ENCODE measurements at places on chromosomes 4 and X.

DNA sequence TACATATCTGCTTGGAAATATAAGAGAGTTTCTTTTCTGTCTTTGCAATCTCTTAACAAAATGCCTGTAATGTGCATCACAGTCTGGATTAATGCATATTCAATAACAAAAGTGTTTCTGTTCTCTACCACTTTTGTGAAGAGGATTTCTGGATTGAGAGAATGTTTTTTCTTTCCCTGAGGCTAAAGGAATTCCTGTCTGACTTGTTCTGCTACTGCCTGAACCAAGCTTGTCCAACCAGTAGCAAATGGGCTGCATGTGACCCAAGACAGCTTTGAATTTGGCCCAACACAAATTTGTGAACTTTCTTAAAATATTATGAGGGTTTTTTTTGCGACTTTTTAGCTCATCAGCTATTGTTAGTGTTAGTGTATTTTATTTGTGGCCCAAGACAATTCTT, 1133.9 kb downstream of the SH3BGRL start:
- DNase-seq: no peak

DNA sequence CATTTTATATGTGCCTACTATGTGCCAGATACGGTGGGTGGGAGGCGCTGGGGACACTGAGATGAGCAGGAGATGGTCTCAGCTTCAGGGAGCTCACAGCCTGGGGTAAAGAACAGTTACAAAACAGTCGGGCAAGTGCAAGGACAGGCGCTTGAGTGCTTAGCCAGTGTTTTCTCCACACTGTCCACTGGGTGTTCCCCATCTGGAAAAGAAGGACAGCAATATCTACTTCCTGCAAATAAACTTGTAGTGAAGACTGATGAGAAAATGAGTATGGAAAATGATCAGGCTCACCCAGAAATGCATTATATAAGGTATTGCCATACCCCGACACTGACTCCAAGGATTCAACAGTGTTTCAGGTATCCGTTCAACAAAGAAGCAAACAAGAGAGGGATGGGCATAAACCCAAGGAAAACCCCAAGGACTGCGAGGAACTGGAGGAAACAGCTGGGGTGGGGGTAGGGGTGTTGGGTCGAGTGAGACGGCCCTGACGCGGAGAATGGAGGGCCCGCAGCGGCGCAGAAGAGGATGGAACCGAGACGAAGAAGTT, 835 bp downstream of the TMEM185A start:
- no peak for DNase-seq

DNA sequence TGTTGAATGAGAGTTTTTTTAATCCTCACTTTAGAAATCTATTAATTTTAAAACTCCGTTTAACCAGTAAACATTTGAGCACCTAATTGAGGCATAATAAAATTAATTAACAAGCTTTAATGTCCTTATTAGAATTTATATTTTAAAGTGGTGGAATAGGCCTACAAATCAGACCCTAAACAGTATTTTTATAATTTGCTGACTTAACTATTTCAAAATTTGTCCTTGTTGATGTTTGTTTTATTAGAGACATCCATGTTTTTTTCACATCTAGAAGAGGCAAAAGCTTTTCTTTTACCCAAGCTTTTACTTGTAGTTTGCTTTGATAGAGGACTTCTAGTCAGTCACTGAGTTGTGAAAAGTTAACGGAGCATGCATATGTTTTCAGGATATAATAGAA, 3.8 kb downstream of the SAP30 start:
- no peak for DNase-seq

GRCh38 chr4:2416564-2417225, 1.8 kb downstream of the ZFYVE28 start:
- DNase-seq: no peak

DNA sequence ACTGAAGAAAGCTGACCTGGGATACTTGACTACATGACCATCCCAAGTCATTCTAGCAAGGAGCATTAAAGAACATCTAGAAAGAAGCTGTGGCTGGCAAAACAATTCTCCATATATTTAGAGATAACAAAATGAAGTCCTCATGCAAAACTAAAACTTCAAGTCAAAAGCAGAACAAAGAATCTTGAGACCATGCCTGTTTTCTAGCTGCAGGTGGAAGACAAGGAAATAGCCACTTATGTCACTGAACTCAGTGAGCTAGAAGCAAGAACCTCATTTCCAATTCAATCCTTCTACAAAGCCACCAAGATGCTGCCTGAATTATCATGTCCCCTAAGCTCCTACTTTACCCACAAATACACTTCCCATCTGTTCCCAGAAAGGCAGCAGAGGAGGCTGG, 13.8 kb downstream of the USP46 start:
- no peak for DNase-seq

DNA sequence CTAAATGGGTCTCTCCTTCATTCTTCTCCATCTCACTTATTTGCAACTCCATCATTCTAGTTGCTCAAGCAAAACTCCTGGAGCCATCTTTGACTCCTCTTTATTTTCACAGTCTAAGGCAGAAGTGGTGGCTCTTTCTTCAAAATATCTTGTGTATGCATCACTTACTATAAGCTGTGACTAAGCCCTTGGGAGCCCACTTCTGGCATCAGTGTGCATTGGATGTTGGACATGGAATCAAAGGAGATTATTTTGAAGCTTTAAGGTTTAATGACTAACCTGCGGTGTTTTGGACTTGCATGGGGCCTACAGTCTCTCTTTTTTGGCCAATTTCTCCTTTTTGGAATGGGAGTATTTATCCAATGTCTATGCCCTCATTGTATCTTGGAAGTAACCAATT, 276.8 kb downstream of the SPOCK3 start:
- DNase-seq: no peak

GRCh38 chrX:38426785-38427184, 74.4 kb downstream of the OTC start:
- DNase-seq: no peak

- DNase-seq: no peak
These were observed 74.1 kb upstream of the MAOA start for GRCh38 chrX:43581888-43582539.

DNA sequence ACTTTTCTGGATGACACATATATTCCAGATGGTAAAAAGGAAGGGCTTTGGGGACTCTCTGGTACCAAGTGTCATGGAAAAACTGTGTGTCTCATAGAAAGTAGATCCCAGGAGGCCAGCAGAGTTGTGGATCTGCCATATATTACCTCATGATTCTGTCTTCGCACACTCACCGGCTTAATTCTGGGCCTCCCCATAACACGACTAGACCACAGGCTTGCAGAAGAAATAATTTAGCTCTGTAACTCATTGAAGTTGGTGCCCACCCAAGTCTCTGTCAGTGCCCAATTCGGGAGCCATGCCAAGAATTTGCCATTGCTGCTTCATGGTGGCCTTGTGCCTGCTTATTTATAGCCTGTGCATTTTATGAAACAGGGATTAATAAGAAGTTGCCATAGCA, 104.5 kb downstream of the AR start:
- no peak for DNase-seq

GRCh38 chrX:86148594-86148993, 343 bp downstream of the DACH2 start:
- DNase-seq: no peak

GRCh38 chr4:150600812-150601445, 19.0 kb downstream of the MAB21L2 start:
- no peak for DNase-seq

DNA sequence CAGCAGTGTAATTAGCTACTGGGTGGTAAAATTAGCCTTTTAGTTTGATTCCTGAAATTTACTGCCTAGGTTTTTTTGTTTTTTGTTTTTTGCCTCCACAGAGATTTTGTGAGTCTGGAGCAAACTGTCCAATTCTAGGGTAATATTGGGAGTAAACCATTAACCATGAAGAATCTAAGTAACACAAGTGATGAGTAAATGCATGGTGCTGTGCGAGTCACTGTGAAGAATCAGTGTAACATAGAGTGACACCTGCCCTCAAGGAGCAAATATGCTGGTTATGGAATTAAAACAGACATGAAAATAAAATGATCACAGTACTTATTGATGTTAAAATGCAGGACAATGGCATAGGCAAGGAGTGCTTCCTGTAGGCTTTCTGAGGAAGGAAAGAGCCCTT, 60.1 kb downstream of the LRP2BP start:
- DNase-seq: no peak

DNA sequence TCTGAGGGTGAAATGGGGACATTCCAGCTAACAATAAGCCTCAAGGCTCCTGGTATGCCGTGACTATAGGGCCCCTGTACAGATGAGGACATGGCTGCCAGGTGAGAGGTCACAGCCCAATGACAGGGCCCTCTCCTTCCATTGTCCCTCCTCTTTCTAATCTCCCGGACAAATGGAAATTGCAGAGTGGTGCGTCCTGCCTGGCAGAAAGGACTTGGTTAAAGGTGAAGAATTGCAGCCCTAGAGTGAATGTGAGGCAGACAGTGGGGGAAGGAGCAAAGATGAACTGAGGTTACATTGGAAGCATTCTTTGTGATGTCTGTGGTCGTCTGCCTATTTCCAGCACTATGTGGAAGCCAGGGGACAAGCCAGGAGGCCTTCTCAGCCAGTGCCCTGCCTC, 6.7 kb upstream of the UCP1 start:
- DNase-seq: no peak

DNA sequence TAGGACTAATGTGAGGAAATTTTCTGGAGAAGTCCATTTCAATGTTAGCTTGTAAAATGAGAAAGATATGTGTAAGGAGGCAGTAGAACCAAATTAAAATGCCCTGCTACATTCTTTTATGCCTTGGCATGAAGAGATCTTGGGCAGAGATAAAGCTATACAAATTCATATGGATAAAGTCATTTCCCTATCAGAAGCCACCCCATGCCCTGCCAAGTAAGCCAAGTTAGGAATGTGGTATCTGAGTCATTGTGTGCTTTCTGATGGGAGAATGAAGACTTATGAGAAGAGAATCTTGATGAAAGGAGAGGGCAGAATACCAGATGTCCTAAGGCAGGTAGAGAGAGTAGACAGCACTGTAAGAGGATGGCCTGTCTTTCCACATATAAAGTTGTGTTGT, 83.7 kb downstream of the TEX13A start:
- DNase-seq: no peak

DNA sequence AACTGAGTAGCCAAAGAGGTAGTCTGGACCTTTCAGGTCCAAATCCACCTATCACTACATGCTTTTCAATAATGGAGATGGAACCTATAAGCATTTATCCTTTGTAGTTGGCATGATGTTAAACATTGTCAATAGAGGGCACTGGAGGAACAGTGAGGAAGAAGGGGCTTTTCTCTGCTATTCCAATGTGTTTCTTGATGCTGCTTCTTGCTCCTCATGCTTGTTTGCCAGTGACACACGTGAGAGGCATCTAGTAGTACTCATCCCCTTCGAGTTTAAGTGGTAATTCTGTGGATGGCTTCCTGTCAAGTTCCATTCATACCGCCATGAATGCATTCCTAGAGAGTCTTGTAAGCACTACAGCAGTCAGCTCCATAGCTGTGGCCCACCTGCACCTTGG, 84.0 kb downstream of the NAA11 start:
- no peak for DNase-seq

DNA sequence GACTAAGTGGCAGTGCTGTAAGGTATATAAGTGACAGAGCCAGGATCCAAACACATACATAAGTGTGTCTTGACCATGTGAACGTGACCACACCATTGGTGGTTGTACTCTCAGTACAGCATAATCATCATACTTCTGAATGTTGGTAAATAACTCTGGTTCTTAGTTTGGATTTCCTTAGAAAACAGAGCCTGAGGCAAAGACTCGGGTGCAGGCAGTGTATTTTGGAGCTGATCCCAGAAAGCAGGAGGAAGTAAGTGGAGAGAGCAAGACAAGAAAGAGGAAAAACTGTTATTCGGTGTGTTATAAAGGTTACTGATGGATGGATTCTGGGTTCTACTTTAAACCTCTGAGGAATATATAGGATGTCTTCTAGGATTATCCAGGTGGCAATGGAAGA, 127.9 kb downstream of the SLC39A8 start:
- no peak for DNase-seq

Data from activated T-helper 9 cell treated with anti-CD3 and anti-CD28 coated beads, Interleukin-2, amount 50 U/mL, for 16 hours (primary cell).